Anterior cingulate cortex (tissue), 58 donors: ENCODE measurements at places on chromosomes 11 and 22.

- no peak for DNase-seq
Observed at GRCh38 chr11:116718955-116719501, 53.8 kb downstream of the BUD13 start.

- no peak for DNase-seq
Observed at GRCh38 chr11:17740649-17741235, 6.2 kb downstream of the KCNC1 start.

DNA sequence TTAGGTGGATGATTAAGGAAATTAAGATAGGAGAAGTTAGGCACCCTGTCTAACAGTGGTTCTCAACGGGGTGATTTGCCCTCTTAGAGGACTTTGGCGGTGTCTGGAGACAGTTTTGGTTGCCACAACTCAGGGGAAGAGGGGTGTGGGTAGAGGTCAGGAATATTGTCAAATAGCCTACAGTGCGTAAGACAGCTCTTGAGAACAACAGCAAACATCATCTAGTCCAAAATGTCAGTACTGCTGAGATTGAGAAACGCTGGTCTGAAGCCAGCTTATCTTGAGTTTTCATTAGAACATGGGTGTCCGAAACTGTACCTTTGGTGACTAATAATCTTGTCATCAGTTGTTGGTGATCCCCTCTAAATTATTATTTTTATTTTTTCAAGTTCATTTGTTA lies 38.4 kb downstream of the CECR2 start:
- no peak for DNase-seq

- DNase-seq: no peak
Observed at GRCh38 chr11:59857439-59858434, 8.6 kb downstream of the TCN1 start.

GRCh38 chr22:48259991-48260670 lies 1497.7 kb downstream of the TBC1D22A start:
- no peak for DNase-seq

- DNase-seq: no peak
Observed at GRCh38 chr11:114082767-114083181, 23.3 kb downstream of the ZBTB16 start.

GRCh38 chr11:66860449-66860831 lies 3.6 kb downstream of the LRFN4 start:
- no peak for DNase-seq

DNA sequence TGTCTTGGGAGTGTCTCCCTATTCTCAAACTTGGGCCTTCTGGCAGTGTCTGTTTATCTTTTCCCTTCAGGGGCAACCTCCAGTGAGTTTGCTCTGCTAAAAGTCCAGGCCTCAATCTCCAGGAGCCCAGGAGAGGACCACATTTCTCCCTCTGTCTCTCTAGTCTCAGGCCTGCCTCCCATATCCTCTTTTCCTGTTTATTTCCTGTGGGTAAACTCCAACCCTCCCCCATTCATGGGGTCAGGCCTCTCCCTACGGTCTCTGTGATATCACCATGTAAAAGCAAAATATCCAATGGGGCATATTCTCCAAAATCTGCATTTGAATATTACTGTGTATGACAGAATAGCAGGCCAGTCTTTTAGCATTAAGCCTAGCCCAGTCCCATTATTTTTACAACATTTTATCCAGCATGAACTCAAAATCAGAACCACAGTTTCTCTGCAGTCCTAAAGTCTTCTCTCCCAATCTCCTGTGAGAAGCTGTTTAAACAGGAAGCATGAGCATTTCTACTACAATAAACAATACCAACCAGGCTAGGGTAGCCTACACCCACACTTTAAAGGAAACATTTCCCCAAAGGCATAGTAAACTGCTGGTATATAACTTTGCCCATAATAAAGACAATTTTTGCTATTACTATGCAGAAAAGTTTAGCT lies 18.0 kb upstream of the TMEM135 start:
- no peak for DNase-seq

- DNase-seq: no peak
Observed at GRCh38 chr11:125464666-125465065, 31.4 kb downstream of the FEZ1 start.

DNA sequence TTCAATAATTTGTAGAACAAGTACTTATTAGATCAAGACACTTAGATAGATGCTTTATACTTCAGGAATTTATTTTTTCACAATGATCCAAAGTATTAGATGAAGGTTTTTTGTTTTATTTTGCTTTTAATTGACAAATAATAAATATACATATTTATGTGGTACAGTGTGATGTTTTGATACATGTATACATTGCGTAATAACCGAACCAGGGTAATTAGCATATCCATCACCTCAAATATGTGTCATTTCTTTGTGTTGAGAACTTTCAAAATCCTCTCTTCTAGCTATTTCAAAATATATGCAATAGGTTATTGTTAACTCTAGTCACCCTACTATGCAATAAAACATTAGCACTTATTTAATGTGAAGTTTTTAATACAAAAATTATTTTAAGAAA lies 21.4 kb downstream of the TRIM5 start:
- no peak for DNase-seq

GRCh38 chr11:66579017-66579606 lies 10.7 kb upstream of the CTSF start:
- DNase-seq: peak; percentile 39

- no peak for DNase-seq
Observed at GRCh38 chr11:103086461-103086860, 5.5 kb downstream of the DCUN1D5 start.

DNA sequence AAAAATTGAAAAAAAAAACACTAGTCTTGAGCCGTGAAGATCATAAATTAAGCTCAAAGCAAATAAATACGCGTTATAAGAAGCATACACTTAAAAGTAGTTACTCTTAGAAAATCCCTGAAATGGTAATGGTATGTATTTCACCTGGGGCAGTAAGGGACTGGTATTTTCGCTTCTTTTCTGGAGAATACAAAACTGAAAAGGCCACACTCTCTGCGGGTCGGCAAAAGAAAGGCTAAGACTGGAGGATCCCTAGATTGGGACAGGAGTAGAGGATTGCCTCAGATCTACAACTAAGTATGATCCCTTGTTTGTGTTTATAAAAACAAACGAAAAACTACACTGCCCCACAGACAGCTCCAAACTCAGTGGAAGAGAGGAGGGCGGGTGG lies 617 bp downstream of the TSG101 start:
- no peak for DNase-seq

- DNase-seq: peak; percentile 43
Observed at GRCh38 chr11:66420671-66421476, at the start of gene NPAS4. TSS of gene NPAS4 (plus strand) at chr11:66421035. CDS start at chr11:66421180, 145 bp downstream.

DNA sequence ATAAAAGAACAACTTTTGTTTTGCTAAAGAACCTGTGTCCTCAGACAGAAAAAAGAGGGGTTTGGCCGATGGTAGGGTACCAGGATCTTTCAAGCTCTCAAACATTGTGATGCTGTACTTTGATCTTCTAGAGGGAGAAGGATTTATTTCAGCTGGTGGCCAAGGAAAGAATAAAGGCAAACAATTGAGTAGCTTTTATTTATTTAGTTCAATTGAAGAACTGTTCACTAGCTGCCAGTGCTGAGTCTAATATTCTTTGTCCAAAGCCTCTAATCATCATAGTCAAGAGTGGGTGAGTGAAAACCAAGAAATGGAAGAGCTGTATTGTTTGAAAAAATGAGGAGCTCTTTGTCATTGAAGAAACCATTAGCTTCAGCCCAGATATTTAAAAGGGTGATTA lies 138.4 kb downstream of the FAT3 start:
- DNase-seq: no peak

DNA sequence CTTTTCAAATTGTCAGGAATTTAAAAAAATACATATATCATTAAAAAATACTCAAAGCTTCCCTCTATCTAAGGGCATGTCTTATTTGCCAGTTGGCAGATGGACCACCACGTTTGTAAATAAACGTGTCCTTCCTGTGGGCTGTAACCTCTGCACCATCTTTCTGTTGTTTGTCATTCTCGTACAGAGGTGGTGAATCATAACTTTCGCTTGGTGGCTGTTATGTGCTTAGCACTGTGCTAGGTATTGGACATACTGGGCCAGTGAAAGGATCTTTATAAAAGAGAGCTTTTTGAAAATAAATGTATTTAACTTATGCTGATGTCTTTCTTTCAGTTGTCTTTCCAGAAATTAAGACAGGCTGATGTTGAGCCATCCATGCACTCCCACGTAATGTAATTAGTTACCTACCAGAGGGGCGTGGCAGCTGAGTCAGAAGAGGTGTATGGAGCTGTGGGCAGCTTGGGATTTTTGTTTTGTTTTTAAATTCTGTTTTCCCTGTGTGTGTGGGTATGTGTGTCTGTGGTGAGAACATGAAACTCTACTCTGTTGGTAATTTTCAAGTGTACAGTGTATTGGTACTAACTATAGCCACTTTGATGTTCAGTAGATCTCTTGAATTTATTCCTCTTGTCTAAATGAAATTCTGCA lies 62.7 kb downstream of the TECTA start:
- DNase-seq: no peak

- no peak for DNase-seq
Observed at GRCh38 chr22:19196841-19197612, 18.5 kb upstream of the SLC25A1 start.

DNA sequence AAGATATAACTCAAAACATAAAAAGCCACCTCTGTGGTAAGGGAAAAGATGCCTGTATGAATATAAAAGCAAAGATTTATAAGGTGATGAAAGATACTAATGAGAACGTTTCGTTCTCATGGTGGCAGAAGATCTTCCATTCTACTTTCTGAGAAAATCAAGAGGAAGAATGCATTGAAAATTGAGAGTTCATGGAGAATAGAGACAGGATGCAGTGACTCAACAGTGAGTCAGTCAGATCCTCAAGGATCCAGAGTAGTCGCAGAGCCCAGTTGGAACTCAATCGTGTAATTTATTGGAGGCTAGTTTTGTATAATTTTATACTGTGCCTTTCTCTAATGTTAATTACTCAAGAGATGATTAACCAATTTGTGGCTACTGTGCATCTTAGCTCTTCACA lies 73.3 kb downstream of the ENTHD1 start:
- DNase-seq: no peak
